ENCODE measurements at places on chromosomes 5 and 9.

DNA sequence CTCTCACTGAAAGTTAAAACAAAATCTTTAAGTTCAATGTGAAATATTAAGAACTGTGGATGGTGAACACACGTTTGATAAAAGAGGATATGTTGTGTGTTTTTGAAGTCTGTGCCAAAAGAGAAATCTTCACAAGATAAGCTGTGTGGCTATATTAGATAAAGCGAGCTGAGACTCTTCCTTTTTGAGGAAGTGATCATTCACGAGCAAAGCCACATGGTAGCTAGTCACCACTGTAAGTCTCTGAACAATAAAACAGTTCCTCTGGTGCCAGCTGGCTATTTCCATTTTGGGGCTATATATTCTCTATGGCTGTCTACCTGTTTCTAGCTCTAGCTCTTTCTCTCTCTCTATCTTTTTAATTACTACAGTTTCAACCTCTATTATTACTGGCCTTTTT, 1849.2 kb upstream of the C9orf72 start:
- no peak for DNase-seq

- DNase-seq, result no peak
These were observed 56.7 kb upstream of the RAD23B start for GRCh38 chr9:107226421-107226820.

DNA sequence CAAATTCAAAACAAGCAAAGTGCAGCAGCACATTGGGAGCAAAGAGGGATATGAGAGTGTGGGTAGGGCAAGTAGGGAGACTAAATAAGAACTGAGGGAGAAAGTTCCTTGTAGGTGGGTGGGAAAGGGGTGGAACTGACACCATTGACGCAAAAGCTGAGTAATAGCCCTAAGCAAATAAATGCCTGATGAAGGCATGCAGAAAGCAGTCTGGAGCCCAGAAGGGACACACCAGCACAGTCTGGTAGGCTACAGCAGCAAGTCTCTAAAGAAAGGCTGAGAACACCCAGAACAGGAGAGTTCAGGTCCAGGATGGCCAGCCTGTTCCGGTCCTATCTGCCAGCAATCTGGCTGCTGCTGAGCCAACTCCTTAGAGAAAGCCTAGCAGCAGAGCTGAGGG, at the start of gene INSL4:
TSS of gene INSL4 (plus strand) at position 208 of the 400 bp plus-strand sequence. CDS start at position 313, 105 bp downstream.
- no peak for DNase-seq

DNA sequence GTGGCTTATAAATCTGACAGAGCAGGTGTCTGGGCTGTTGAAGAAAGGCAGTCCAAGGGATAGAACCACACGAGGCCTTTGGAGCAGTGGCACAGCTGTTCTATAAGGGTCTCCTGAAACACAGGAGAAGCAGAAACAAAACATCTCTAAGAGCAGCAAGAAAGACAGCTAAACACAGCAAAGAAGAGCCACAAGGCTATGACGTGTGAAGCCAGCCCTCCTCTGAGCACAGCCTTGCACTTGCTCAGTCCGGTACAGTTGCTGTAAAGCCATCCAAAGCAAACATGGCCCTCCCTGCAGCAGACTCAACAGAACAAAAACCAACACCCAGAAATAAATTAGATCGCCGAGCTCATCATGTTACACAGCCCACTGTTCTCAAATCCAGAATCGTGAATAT, 2.6 kb upstream of the GZMK start:
- DNase-seq, result no peak

DNA sequence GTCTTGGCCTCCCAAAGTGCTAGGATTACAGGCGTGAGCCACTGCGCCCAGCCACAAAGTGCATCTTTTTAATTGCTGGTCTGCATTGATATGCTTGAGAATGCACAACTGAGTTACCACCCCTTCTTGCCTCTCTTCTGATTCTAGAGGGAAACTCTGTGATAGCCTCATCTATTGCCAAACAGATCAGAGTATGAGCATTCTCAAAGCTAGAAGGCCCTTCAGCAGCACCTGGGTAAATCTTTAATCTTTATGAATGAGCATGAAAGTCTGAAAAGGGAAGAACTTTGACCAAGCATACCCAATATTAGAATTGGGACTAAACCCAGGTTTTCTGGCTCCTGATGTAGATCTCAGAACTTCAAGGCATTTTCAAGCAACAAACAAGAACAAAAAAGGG, 298.3 kb upstream of the TNC start:
- DNase-seq, result no peak

- no peak for DNase-seq
These were observed 258.6 kb upstream of the ADAMTS16 start for GRCh38 chr5:4881366-4882002.

GRCh38 chr9:21715408-21715807, 87.0 kb upstream of the MTAP start:
- no peak for DNase-seq

GRCh38 chr9:136937186-136938001, 7.1 kb downstream of the FBXW5 start:
- no peak for DNase-seq

DNA sequence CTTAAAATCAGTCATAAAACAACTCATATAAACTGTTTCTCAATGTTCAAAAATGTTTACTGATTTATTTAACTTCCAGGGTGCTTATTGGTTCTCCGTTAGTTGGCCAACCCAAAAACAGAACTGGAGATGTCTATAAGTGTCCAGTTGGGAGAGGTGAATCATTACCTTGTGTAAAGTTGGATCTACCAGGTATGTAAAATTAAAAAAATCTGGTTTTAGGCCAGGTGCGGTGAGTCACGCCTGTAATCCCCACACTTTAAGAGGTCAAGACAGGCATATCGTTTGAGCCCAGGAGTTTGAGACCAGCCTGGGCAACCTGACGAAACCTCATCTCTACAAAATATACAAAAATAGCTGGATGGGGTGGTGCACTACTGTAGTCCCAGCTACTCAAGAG, 73.7 kb downstream of the ITGA1 start:
- no peak for DNase-seq

DNA sequence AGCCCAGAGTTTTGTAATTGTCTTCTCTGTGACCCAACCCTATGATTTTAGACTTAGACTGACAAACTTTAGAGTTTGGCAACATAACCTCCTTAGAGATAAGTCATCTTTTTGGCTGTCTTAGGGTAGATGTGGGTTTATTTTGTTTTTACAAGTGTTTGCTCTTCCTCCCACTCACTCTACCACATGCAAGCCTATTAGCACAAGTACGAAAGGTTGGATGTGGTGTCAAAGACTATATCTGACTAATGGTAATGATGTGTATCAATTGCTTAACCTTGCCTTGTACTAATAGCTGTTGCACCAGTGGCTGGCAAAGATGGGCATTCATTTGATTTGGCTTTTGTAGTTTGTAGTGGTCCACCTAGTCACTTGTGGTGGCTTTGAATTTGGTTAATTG, 46.5 kb downstream of the SLC25A46 start:
- DNase-seq, result no peak

DNA sequence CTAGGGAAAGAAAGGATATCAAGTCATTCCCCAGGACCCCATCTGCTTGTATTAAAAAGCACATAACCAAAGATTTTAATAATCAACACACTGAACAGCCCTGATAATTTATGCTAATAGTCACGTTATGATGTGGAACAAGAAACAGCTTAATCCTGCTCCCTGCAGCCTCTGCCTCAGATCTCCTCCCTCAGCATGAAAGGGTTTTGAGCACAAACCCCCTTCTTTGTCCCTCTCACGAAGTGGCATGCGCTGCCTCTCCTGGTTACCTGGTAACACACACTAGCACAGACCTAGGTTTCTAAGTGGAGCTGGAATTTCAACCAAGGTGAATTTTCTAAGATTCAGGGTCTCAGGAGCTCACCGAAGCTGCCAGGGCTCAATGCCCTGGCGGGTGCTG, 5.1 kb downstream of the IGFBPL1 start:
- DNase-seq, result no peak

- DNase-seq, result no peak
These were observed 53.5 kb downstream of the PPP2R2B start for GRCh38 chr5:146825033-146825432.

DNA sequence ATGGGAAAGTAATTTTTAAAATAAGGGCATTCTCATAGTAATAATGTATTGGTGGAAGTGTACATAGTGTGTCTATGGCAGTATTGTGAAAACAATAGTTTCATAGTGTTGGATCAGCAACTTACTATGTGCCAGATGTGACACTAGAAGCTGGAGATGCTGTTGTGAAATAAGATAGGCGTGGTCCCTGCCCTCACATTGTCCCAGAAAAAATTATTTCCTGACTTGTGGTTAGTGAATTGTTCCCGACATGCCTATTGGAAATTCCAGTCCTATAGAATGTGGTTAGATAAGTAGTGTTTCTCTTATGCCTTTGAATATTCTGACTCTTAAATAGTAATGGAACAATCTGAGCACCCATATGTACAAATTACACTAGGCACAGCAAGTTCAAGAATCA, 55.3 kb upstream of the MTAP start:
- peak; percentile 6 for DNase-seq

- no peak for DNase-seq
These were observed 46.4 kb upstream of the ABCA1 start for GRCh38 chr9:104974053-104974962.

DNA sequence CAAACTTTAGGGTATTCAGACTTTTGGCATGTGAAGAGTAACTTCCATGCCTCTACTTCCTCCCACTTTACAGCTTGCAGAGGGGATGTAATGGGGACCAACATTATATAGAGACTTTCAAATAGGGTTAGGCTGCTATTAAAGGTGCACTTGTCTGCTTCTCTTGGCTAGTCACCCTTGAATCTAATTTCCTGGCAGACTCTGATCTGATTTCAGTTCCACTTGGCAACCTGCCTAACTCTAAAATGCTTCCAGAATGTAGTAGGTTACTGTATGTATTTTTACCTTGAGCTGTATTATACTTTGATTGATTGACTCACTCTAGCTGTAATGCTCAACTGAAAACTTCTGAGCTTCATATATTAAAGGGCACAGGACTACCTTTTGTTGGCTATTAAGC, 693.4 kb downstream of the KCTD16 start:
- DNase-seq, result no peak

DNA sequence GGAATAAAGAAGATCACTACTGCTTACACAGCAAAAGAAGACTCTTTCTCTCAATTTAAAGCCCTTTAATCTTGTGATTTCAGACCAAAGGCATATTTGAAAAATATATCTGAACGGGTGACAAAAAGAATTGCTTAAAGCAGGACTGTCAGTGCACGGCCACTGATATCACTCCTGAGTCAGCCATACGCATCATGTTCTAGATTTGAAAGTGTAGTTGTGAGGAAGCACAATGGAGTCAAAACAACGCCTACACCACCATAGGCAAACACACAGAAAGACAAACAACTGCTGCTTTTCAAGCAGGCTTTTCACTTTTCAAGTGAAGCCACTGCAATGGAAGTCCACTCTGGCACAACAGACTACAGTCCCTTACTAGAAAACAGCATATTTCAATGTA, 141.7 kb downstream of the AUH start:
- no peak for DNase-seq

GRCh38 chr9:137316012-137316981, 14.2 kb upstream of the NRARP start:
- DNase-seq, result no peak

DNA sequence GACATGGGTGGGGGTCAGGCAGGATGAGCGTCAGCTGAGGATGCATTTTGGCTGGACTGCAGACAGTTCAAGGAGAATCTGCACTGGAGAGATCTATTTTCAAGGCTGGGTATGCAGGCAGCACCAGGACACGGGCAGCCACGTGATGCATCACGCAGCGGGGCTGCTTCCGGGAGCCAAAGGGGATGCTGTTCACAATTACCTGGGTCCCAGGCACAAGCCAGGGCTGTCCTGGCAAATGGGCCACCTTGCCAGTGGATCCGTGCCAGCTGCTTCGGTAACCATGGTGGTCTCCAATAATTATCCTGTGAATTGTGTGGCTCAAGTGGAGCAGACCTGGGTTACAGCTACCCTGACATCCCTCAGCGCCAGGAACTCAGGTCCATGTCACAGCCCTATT, 17.5 kb downstream of the DBH start:
- no peak for DNase-seq

DNA sequence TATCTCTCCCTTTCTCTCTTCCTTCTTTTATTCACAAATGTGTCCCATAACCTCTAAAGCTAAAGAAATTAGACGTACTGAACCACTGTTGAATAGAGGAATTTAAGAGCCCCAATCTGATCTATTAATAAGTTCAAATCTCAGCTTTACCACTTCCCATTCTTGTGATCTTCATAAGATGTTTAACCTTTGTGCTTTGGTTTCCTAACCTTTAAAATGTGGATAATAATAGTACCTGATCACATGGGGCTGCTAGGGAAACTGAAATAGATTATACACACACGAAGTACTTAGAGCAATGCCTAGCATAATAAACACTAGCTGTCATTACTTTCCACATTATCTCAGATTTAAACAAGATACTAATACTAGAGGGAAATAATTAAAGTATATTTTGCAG, 324.3 kb upstream of the SEMA6A start:
- DNase-seq, result no peak

GRCh38 chr9:89606624-89607311, 2.0 kb downstream of the GADD45G start:
- DNase-seq, result peak; percentile 60
